ENCODE measurements at places on chromosomes 1 and 21.

- no peak for DNase-seq
Measured at GRCh38 chr1:89363638-89364536, at the start of gene GBP6. TSS of gene GBP6 (plus strand) at chr1:89364059. CDS start at chr1:89368552, 4,493 bp downstream.

- DNase-seq = no peak
Measured at GRCh38 chr1:199979071-199979470, 48.4 kb upstream of the NR5A2 start.

DNA sequence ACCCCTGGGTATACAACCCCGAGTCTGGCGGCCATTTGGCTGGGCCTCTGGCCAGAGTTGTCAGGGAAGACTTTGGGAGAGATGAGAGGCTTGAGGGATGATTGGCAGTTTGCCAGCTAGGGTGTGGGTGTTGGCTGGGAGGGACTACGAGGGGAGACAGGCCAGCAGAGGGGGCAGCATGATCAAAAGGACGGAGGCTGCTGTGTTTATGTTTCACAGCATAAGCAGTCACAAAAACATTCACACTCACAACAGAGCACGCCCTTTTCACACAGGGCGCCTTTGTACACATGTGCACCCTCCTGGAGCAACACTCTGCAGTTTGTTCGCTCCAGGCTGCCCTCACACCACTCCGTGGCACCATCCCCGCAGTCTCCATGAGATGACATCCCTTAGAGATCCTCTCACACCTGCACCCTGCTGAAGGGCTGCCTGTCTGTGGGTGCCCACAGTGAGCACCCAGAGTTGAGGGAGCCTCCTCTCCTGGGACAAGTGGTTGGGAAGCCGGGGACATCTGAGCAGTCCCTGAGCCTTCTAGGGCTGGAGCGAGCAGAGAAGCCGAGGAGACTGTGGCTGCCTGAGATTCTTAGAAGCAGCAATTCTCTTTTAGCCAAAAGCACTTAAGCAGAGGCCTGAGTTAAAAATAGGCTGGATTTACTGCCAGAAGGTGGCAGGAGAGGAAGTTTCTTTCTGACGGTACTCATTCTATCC, 15.4 kb downstream of the EFNA3 start:
- no peak for DNase-seq

- DNase-seq = no peak
Measured at GRCh38 chr1:238558746-238559145, 668.0 kb upstream of the ZP4 start.

DNA sequence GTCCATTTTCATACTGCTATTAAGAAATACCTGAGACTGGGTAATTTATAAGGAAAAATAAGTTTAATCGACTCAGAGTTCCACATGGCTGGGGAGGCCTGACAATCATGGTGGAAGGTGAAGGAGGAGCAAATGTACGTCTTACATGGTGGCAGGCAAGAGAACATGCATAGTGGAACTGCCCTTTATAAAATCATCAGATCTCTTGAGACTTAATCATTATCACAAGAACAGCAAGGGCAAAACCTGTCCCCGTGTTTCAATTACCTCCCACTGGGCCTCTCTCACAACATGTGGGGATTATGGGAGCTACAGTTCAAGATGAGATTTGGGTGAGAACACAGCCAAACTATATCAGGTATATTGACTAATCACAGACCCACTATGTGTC, 370.2 kb upstream of the USP24 start:
- no peak for DNase-seq

- no peak for DNase-seq
Measured at GRCh38 chr1:40034869-40035268, 5.7 kb upstream of the CAP1 start.

GRCh38 chr1:226634166-226634588, 85.6 kb downstream of the STUM start:
- DNase-seq = no peak

DNA sequence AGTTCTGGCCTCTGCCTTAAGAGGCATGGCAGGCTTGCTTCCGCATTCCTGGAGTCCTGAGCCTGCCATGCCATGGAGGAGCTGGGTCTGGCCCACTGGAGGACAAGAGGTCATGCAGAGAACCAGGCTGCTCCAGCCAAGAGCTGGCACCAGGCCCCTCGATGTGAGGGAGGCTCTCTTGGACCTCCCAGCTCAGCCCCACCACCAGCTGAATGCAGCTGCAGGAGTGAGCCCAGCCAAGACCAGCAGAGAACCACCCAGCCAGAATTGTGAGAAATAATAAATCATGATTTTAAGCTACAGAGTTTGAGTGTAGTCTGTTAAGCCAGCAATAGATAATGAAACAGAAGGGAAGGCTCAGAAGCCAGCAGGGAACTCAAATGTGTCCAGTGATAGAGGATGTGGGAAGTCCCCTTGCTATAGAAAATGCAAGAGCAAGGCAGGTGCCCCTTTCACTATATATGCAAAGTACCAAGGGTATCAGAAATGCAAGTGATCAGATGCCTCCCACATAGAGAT, 118.4 kb downstream of the HIVEP3 start:
- no peak for DNase-seq

GRCh38 chr21:42094811-42095210, 23.7 kb downstream of the UMODL1 start:
- no peak for DNase-seq

GRCh38 chr1:230569201-230569600, 73.1 kb upstream of the COG2 start:
- no peak for DNase-seq

GRCh38 chr1:193476748-193477147, 290.3 kb upstream of the B3GALT2 start:
- DNase-seq = no peak

DNA sequence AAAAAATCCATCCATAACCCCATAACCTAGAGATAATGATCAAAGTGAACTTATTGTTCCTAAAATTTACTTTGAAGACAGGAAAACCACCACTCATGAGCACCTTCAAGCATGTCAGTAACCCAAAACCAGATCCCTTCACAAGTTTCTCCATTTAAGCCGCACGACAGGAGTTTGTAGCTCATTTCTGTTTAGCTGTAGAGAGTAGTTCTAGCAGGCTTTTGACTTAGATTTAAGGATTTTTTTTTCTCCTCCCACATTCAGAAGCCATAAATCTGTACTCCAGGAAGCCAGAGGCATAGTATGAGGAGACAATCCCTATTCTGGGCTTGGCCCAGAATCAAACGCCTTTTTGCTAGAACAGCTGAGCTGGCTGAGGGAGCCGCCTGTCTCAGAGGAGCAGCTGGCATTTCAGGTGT, 25.6 kb downstream of the TOMM20 start:
- DNase-seq = no peak

DNA sequence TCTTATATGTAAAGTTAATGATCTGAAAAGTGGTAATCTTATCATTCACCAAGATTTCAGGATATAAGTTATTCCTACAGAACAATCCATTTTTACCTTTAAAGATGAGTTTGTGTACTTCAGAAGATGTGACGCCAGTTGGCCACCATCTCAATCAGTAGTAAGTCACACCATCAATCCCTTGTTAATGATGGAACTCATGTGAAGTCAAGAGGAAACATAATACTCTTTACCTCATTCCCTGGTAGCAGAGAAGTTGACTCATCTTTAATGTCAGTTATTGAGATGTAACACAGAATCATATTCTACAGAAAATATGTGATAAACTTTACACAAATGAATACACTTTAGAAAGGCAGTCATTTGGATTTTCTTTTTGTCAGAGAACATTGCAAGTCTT, 38.2 kb downstream of the MRPL39 start:
- no peak for DNase-seq

DNA sequence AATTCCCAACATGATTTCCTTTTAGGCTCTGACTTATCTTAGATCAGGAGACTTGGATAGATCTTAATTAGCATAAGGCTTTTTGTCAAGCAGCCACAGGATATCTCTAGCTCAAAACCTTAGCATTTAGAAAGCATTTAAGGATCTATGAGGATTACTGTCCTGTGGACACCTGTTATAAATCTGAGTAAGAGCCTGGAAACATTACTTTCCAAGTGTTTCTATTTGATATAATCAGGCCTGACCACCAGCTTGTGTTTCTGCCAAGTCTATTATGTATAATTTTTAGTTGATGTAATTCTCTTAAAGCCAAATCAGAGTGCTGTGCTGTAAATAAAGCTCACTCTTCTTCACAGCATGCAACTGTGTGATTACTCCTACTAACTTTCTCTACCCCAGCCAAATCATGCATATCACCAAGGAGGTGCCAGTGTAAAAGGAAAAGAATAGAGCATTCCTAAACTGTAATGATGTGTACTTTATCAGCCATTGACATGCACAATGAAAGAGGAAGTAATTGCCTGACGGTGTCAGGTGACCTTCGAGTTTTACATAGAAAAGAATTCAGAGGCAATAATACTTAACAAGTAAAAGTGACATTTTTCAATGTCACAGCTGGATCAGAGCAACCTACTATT, 309.9 kb upstream of the PRMT6 start:
- no peak for DNase-seq

DNA sequence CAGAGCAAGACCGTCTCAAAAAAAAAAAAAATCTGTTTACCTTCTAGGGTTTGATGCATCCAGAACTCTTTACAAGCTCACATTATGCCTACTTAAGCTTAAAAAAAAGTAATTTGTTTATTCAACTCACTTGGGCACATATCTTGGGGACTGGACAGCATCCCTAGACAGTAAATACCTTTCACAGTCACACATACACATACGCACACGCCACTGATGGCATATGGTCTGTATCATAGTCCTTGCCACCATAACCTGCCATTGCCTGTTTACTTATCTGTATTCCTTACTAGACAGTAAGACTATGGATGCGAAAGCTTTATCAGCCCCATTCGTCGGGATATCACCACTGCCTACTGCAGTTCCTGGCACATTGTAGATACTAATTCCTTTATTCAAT, 446.3 kb upstream of the RGS18 start:
- no peak for DNase-seq

DNA sequence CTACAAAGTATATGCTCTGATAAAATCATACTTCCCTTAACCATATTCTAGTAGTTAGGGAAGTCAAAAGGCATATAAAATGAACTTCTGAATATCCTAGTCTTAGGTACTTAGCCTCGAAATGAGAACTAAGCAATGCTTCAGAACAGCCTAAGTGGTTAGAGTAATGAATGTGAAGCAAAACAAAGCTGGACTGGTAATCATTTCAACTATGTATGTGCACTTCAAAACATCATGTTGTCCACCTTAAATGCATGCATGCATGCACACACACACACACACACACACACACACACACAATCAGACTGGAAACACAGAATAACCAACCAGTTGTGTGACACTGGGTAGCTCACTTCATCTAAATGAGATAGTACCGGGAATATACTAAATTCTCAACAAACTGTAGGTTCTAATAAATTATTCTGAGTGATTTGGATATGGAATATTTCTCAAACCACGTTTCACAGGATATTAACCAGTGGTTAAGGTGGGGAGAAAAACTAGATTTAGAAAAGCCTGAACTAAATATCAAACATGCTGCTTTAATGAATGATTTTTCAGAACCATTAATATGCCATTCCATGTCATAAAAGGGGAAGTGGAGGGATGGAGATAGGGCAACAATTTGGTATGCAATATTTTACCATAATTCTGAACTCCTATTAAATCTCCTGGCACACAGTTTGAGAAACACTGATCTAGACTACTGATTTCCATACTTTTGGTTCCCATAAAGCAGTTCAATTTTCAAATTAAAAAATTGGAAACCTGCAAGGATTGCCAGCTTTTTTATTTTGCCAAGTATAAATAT, 19.5 kb downstream of the RNF115 start:
- DNase-seq = no peak

GRCh38 chr1:235784950-235785349, 81.8 kb downstream of the LYST start:
- no peak for DNase-seq

GRCh38 chr1:226121049-226121586, 58.6 kb downstream of the H3-3A start:
- DNase-seq = no peak

GRCh38 chr1:116507631-116508030, 63.2 kb downstream of the CD58 start:
- DNase-seq = no peak

- DNase-seq = no peak
Measured at GRCh38 chr1:198649232-198649967, 10.6 kb downstream of the PTPRC start.

DNA sequence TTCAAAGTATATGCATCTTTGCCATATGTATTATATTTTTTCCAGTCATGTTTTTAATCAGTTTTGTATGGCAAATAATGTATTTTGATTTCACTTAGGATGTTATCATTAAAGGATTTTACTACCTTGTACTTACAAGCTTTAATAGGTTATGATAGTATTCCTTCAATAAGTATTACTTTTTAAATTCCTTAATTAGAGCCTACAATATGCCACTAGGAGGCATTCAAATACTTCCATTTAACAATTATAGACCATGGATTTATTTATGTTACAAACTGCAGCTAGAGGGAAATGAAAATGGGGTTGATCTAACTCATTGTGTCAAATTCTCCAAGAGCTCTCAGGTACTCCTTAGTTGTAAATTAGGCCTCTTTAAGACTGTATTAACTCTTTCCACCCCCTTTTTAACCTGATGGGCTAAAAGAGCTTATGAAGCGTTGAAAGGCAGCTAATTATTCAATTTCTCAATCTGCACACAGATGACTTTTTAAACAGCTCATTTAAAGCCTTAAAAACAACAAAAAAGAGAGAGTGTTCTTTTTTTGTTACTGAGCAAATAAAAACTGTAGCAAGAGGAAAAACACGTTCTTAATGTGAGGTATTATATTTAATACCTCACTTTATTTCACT, 156.2 kb downstream of the DENND1B start:
- peak; percentile 2 for DNase-seq

GRCh38 chr1:73782901-73783300, 415.1 kb downstream of the LRRIQ3 start:
- no peak for DNase-seq

- no peak for DNase-seq
Measured at GRCh38 chr21:39345440-39345839, 3.4 kb downstream of the HMGN1 start.

DNA sequence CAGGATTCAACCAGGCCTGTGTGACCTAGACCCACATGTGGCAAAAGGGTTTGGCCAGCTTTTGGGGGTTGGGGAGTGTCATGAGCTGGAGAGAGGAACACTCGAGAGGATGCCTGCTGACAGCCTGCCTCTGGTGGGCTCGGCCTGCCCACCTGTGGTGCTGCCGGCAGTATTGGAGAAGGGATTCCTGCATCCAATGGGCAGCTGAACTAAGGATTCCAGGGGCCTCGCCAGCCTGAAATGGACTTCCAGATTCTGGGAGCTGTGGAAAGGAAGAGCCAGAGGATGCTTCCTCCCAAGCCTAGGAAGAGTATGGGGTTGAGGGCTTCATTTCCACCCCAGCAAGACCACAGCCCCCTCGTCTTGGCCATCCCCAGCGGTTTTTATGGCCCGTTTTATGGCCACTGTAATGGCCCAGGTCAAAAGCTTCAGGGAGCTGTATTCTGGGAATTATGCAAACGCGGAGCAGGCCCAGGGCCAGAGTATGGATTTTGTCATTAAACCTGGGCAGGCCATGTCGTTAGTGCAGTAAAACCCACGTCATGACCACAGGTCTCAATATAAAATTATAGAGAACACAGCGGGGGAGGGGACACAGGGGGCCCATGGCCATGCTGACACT, 63.6 kb downstream of the TMEM53 start:
- DNase-seq = no peak

GRCh38 chr1:30085811-30086770, 637.3 kb downstream of the MATN1 start:
- DNase-seq = no peak

- DNase-seq = no peak
Measured at GRCh38 chr1:34918977-34919561, 10.4 kb downstream of the DLGAP3 start.

Data from GM04503 (cell line).